ENCODE measurements at places on chromosomes 6 and 20.

GRCh38 chr6:143872201-143872600 is 7.9 kb downstream of the ZC2HC1B start:
- peak; percentile 8 for DNase-seq

DNA sequence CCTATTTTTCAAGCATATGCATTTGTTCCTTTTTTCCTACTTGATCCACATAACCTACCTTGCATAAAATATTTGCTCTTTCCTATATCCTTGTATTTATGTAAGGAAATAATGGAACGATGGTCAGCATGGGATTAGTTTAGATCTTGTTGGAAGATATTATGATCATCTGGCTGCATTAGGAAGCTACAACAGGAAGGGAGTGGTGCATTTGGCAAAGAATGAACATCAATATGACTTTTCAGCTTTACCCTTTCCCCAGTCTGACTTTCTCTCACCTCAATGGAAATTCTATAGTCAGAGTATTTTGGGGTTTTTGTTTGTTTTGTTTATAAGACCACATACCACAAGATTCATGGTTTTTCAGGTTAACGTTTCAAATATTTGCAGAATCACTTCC is 66.0 kb downstream of the HS3ST5 start:
- no peak for DNase-seq

GRCh38 chr6:49847014-49847413 is 19.3 kb downstream of the CRISP1 start:
- DNase-seq, result no peak

DNA sequence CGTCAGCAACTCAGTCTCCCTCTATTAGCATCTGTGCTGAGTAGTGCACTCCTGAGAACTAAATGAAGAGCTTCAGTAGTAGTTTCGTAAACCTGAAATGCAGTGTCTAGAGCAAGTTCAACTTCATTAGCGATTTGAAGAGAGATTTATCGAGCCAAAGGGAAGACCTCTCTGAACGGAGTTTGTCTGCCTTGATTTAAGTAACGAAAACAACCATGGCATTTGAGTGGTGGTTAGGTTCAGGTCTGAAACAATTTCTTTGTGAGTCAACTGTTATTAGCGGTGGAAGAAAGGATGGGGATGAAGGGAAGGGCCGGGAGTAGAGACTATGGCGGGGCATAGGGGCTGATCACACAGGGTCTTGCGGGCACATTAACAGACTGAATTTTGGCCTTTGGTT is 150.5 kb downstream of the BCAS1 start:
- no peak for DNase-seq

GRCh38 chr6:11218538-11219399 is 13.7 kb downstream of the NEDD9 start:
- DNase-seq, result peak; percentile 58

- peak; percentile 45 for DNase-seq
Observed at GRCh38 chr20:24388828-24389380, 80.5 kb upstream of the SYNDIG1 start.

DNA sequence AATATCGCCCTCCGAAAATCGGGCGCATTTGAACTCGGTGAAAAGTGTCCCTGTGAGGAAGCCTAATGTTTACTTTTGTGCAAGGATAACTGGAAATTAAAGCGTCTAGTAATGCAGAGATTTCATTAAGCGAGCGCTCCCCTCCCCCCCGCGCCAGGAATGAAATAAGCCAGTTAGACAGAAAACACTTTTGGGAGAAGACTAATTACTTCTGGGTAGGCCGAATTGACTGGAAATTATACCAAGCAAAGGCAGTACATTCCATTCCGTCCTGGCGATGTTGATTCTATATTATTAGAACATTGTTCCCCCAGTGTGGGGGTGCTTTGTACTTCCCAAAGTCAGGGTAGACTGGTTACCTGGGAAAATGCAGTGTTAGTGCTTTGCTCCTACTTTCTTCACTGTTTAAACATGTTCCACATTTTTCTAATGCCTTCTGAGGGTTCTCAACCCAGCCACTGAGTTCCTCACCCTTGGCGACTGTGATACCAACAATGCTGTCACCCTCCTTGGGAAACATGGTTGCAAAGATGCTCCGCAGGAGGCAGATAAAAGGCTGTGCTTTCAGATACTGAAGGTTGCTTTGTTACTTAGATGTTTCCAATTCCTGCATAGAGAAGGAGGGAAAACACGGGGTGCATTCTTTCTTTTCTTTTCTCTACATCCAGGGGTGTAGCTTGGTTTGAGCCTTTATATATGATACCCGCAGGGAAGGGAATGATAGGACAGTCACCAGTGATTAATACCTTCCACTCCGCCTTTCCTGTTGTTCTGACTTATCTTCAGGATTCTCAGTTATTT is 2.6 kb downstream of the GJA1 start:
- DNase-seq, result no peak

DNA sequence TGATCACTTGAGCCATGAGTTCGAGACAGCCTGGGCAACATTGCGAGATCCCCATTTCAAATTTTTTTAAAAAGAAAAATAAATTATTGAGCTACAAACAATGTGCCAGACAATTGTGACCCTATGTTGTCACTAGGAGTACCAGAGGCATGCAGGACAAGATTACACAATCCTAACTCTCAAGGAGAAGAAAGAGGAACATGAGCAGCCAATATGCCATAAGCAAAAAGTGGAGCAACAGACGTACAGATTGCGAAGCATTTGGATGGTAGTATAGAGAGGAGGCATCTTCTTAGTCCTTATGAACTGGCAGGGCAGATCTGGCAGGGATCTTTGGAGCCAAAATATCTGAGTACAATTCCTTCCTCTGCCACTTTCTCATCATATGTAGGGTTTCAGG is 156.4 kb downstream of the OR2B2 start:
- no peak for DNase-seq

GRCh38 chr6:110746680-110747079 is 68.6 kb downstream of the CDK19 start:
- no peak for DNase-seq

- peak; percentile 47 for DNase-seq
Observed at GRCh38 chr6:87944541-87944954, 103.1 kb upstream of the SPACA1 start.

DNA sequence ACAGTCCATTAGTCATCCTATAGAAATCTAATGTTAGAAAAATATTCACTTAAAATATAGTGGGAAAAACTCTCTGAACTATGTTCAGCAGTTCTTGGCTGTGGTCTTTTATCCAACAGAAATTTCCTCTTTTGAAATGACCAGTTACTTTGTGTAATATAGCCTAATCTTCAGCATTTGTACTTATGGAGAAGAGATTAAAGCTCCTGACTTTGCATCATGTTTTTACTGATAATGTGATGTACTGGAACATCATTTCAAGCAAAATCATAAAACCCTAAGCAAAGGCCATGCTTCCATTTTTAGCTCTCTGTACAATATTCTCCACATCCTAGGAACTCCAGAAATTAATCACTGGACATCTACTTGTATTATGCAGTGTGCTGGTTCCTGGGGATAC is 430.8 kb upstream of the RUNX2 start:
- no peak for DNase-seq

GRCh38 chr6:109949281-109950065 is 28.6 kb upstream of the GPR6 start:
- DNase-seq, result no peak

DNA sequence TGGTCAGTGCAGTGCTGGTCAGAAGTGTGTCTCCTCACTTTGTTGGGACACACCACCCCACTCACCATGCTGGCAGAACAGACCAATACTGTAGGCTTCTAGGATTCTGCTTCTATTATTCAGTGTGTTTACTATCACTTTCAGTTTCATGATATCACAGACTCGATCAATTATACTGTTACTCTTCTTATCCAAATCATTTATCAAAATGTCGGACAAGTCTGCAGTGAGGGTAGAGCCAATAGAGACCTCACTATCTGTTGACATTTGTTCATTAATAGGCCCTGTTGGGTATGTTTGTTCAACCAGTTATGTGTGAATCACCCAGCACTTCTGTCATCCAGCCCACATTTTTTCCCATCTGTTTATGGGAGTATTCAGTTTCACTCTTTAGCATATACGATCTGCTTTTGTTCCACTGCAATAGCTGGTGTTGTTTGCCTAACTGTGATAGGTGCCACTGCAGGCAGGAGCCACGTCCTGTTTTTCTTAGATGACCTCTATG is 140.1 kb downstream of the NRN1 start:
- peak; percentile 67 for DNase-seq

DNA sequence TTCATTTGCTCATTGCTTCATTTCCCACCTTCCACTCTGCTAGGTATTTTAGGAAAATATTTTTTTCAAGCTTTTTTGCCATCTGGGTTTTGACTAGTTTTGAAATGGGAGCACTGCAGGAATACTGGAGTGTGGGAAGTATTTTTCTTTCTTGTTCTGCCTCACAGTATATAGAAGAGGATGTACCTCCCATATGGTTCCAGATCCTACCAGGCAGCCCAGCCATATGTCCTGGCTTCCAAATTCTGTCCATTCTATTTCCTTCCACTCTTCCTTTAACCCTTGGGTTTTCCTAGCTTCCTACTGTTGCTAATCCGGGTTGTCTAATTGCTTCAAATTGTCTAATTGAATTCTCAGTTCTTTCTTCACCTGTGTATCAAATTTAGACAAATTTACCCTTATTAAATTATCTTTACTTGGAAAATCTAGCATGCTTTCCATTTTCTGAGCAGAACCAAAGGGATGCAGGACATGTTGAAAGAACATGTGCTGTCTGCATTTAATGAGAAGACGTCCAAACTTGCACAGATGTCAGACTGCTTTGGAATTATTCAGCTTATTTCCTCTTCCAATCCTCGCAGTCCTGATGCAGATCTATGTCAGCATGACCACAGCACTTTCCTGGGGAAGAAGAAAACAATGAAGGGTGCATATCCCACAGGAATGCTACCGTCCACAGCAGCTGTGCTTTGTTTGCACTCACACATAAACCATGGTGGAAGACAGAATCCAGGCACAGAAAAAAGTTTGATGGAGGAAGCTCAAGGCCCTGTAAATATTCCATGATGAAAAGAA is 1273.9 kb upstream of the MAP3K7 start:
- DNase-seq, result peak; percentile 50

- no peak for DNase-seq
Observed at GRCh38 chr6:139131736-139132280, 3.1 kb upstream of the HECA start.

DNA sequence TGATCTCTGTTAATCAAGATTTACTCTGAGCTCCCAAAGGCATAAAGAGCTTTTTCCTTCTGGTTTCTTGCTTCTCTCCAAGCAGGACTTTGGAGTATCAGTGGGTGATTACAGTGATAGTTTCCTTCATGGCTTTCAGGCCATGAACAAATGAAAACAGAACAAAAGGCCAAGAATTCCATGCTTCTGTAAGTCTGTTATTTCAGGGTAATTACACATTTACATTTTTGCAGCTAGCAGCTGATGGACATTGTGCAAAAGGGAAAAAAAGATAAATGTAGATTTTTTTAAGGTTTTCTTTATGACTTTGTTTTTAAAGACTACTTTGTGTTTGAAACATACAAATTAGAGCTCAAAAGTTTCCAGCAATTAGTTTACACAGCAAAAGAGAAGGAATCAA is 441.6 kb downstream of the PLCB1 start:
- no peak for DNase-seq

DNA sequence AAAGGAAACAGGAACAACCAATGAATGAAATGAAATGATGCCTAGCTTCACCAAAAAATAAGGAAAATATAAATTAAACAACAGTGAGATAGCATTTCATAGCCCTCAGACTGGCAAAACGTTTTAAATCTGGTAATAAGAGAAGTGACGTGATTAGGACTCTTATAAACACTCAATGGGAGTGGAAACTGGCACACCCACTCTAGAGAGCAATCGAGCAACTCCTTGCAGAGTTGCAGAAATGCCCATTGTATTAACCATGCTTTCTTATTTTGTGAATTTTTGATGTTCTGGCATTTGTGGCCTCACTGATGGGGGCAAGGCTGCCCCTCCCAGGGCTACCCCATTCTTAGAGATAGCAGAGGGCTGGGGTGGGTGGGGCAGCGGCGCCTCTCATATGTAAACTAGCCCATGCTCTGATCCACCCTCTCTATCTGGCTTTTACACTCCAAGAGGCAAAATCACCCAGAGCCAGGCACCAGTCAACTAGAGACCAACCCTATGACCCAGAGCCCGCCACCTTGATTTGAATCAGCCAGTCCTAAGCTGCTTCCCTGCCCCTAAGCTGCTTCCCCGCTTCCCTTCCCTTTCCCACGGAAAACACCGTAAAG is 6.4 kb upstream of the PNPLA1 start:
- no peak for DNase-seq

DNA sequence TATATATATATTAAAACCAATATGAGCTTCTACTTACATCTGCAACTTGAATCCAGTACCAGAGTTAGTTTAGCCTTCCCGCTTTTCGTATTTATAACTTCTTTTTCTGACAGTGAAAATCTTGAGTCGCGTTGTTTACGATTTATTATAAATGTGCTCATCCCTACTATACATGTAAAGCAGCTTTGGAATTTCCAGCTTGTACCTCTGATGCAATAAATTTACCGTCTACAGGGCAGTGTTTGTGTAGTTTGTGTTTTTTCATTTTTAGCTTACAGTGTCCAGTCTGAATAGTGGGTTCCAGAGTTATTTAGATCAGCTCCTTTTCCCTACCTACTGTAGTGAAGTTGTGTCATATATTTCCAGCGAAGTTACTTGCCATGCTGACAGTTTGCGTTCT is 66.3 kb downstream of the TIAM2 start:
- no peak for DNase-seq

- DNase-seq, result no peak
Observed at GRCh38 chr6:168333491-168333890, 13.9 kb upstream of the DACT2 start.

GRCh38 chr6:87196275-87196842 is 41.0 kb downstream of the ZNF292 start:
- DNase-seq, result no peak

GRCh38 chr20:32924781-32925180 is 66.1 kb downstream of the EFCAB8 start:
- no peak for DNase-seq

- DNase-seq, result peak; percentile 66
Observed at GRCh38 chr6:38567436-38567835, 72.3 kb downstream of the BTBD9 start.

- DNase-seq, result no peak
Observed at GRCh38 chr6:51841626-51842025, 245.8 kb downstream of the PKHD1 start.

GRCh38 chr6:37500294-37500608 is 558 bp upstream of the CCDC167 start:
- no peak for DNase-seq

DNA sequence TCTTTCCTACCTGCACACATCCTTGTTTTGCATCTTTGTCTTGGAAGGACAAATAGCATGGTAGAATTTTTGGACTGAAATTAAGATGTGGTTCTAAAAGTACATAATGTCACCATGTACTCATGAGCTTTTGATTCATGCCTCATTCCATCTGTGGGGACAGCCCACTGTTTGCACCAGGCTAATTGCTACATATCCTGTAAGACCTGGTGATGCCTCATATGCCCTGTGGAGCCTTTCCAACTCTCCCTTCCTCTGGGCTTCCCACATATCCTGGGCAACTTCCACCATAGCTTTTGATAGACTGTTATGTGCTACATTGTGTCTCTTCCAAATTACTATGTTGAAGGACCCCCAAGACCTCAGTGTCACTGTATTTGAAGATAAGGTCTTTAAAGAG is 213.6 kb upstream of the PREP start:
- peak; percentile 57 for DNase-seq
